ENCODE measurements at places on chromosomes 7 and 10. TPM values are rescaled to one million over a fixed set of nuclear protein-coding genes. Genes with fewer than 3 reads are reported as not detected.

GRCh38 chr10:128574581-128575210 is 448.5 kb upstream of the MKI67 start:
- no peak for DNase-seq
- H3K36me3 ChIP-seq = no peaks in the 10 kb centered on the region
- no peak overlapping the region for H3K27ac ChIP-seq
- no peaks in the 10 kb centered on the region for H3K27me3 ChIP-seq
- no peaks in the 10 kb centered on the region for H3K4me1 ChIP-seq

GRCh38 chr10:34114914-34115313 is 700.2 kb downstream of the PARD3 start:
- no peak overlapping the region for H3K27ac ChIP-seq
- no peak overlapping the region for H3K4me3 ChIP-seq
- H3K27me3 ChIP-seq = peaks cover 3% of the 10 kb centered on the region
- DNase-seq = no peak
- no peaks in the 10 kb centered on the region for H3K4me1 ChIP-seq

Gene GHRHR
- total RNA-seq = not detected

Gene DDC
- total RNA-seq = not detected

DNA sequence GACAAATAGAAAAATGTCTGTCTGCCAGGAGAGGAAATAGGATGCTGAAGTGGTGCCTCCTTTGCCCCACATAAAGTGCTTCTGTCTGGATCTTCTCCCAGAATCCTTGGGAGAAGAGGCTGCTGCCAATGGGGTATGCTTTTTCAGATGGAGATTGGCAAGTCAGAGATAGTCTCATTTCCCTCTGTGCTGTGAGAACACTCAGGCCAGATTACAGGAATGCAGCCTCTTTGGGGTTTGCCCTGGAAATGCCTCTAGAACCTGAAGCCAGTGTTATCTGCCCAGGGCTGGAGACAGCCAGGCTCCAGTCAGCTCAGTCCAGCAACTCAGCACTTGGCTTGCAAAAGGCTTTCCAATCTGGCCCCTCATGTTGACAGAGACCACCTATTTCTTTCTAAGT is 119.1 kb upstream of the PHYHIPL start:
- H3K4me1 ChIP-seq = no peaks in the 10 kb centered on the region
- no peak for DNase-seq
- no peak overlapping the region for H3K4me3 ChIP-seq
- H3K27me3 ChIP-seq = peaks cover 4% of the 10 kb centered on the region
- H3K36me3 ChIP-seq = no peaks in the 10 kb centered on the region

GRCh38 chr7:31814187-31814586 is 127.2 kb downstream of the PPP1R17 start:
- no peaks in the 10 kb centered on the region for H3K36me3 ChIP-seq
- DNase-seq = no peak
- no peak overlapping the region for H3K4me3 ChIP-seq
- H3K27ac ChIP-seq = no peak overlapping the region
- H3K27me3 ChIP-seq = no peaks in the 10 kb centered on the region

- no peaks in the 10 kb centered on the region for H3K4me1 ChIP-seq
- DNase-seq = no peak
- no peaks in the 10 kb centered on the region for H3K36me3 ChIP-seq
Measured at GRCh38 chr10:127195571-127196281, 665 bp downstream of the INSYN2A start.

GRCh38 chr10:33638374-33638773 is 303.9 kb upstream of the NRP1 start:
- DNase-seq = no peak
- H3K4me3 ChIP-seq = no peak overlapping the region
- no peaks in the 10 kb centered on the region for H3K36me3 ChIP-seq
- H3K4me1 ChIP-seq = no peaks in the 10 kb centered on the region

Gene HDAC9
- 1.0 TPM for total RNA-seq

Gene LRRC18
- not detected for total RNA-seq

- no peak overlapping the region for H3K4me3 ChIP-seq
- H3K36me3 ChIP-seq = no peaks in the 10 kb centered on the region
- no peak overlapping the region for H3K27ac ChIP-seq
- H3K4me1 ChIP-seq = no peaks in the 10 kb centered on the region
Measured at GRCh38 chr7:31363051-31363450, 22.5 kb upstream of the NEUROD6 start.

Gene CHRM2
- not detected for total RNA-seq

Gene INTS15
- total RNA-seq = 25.9 TPM

- H3K4me1 ChIP-seq = no peaks in the 10 kb centered on the region
- H3K36me3 ChIP-seq = no peaks in the 10 kb centered on the region
- no peak overlapping the region for H3K4me3 ChIP-seq
- no peaks in the 10 kb centered on the region for H3K27me3 ChIP-seq
- no peak overlapping the region for H3K27ac ChIP-seq
Measured at GRCh38 chr7:86453454-86453853, 190.3 kb upstream of the GRM3 start.

- H3K27me3 ChIP-seq = no peaks in the 10 kb centered on the region
- no peak overlapping the region for H3K27ac ChIP-seq
- DNase-seq = no peak
- H3K36me3 ChIP-seq = peaks cover 4% of the 10 kb centered on the region
- H3K4me1 ChIP-seq = peaks cover 8% of the 10 kb centered on the region
Measured at GRCh38 chr7:98213296-98213887, 2.2 kb downstream of the BHLHA15 start.

DNA sequence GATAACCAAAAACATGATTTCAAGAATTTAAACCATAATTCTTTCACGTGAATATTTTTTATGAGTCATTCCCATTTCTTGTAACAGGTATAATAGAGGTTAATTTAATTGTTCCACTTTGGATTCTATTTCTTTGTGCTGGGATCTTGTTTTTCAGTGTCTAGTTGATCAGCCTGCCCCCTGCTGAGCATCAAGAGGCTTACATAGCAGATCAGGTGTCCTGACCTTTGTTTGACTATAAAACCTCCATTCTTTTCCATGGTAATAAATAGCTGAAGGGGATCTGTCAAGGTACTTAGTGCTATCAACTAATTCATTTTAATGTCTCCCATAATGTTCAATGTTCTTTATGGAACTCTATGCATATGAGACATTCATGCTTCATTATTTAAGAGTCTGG is 4.9 kb downstream of the COL17A1 start:
- peak; percentile 16 for DNase-seq
- no peaks in the 10 kb centered on the region for H3K4me1 ChIP-seq
- H3K27me3 ChIP-seq = no peaks in the 10 kb centered on the region
- no peak overlapping the region for H3K27ac ChIP-seq
- H3K4me3 ChIP-seq = no peak overlapping the region

Gene RNF148
- total RNA-seq = not detected

DNA sequence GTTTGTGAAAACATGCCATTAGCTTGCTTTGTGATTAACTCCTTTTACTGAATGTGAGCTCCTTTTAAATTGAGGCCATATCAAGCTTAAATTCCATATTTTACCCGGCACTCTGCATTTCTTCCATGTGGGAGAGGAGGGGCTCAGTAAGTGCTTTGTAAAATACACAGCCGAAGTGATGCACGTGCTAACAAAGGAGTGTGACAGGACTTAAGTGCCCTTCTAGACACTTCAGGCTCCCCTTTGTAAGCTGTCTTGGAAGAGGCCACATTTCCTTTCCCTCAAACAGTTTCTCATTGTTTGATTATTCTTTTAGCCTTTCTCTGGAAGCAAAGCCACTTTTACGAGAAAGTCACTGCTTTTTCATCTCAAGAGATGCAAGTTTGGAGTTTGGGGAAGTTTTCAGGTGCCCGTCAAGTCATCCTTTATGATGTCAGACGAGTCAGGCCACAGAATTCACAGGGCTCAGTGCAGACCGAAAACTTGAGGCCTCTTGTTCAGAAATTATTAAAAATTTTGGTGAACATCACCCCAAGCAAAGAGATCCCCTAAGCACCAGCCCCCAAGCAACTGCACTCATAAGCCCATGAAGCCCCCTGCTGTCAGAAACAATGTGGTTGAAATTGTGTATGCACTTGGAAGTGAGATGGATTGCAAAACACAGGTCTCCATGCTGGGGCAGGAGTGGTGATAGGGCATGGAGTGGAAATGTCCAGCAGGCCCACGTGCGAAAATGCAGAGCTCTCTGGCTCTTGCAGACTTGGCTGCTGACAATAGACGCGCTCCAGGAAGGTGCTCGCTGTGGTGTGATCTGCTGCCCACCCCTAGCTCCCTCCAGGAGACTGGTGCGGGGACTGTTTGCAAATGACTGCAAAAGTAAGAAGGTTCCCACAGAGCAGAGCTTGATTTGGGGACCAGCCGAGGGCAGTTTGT is 11.5 kb downstream of the IKZF1 start:
- H3K27me3 ChIP-seq = no peaks in the 10 kb centered on the region
- peaks cover 88% of the 10 kb centered on the region for H3K4me1 ChIP-seq
- DNase-seq = peak; percentile 53
- peak overlapping the region; percentile 86 for H3K4me3 ChIP-seq
- H3K27ac ChIP-seq = peak overlapping the region; percentile 94
- H3K36me3 ChIP-seq = peaks cover 84% of the 10 kb centered on the region

All from activated CD4-positive, alpha-beta memory T cell treated with anti-CD3 and anti-CD28 coated beads for 36 hours (primary cell).